ENCODE measurements at places on chromosomes 6 and 20.

DNA sequence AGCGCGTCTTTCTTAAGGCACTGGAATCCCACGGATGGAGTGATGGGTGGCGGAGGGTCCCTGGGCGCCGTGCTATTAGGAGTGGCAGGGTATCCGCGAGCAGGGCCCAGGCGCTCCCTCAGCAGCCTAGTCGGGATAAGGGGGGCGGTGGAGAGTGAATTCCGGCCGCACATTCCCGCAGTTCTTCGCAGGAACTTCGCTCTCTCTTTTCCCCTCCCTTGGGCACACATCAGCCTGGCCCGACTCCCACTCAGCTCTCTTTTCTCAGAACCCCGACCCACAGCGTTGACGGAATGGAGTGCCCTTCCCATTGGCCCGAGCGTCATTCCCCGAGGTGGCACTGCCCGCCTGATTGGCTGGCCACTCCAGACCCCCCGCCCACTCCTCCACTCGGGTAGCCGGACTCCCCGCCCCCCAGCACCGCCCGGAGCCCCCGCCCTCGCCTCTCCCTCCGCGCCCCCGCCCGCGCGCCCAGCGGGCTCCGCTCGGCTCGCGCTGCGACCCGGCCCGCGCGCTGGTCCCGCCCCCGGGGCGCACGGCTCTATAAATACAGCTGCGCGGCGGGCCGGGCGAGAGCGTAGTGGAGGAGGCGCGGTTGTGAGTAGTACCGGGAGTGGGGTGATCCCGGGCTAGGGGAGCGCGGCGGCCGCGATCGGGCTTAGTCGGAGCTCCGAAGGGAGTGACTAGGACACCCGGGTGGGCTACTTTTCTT, at the start of gene ID4:
Gene ID4, plus strand, starts transcription at position 572 of the 712 bp plus-strand sequence. CDS start 385 bp downstream, outside the sequence.
- no peak for DNase-seq

DNA sequence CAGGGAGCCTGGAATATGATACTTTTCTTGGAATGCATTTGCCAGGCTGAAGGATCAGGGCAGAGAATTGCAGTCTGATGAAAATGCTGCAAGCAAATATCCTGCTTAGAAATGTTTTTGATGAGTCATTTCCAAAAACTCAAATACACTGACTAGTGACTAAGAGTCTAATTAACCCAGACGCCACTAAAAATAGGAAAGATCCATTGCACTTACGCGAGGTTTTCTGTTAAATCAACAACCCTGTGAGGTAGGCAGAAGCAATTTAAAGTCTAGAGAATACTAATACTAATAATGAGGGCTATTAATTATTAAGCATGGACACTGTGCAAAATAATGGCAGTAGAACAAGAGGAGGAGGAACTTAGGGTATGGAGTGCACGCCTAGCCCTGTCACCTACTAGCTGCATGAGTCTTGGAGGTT, 130.1 kb upstream of the DOK5 start:
- DNase-seq: no peak

DNA sequence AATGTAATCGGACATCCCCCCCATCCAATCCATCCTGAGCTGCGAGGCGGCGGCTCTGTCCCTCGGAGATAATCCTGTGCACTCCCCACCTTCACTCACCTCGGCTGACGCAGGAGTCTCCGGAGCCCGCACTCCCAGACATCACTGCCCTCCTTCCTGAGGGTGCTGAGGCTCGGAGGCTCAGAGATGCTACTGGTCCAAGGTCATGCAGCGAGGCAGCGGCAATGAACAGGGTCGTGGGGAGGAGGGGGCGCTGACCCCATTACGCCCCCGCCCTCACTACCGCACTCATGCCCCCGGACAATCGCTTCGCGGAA, 485 bp downstream of the ADISSP start:
- no peak for DNase-seq

- no peak for DNase-seq
These were observed 16.5 kb upstream of the TINAG start for GRCh38 chr6:54291738-54292137.

DNA sequence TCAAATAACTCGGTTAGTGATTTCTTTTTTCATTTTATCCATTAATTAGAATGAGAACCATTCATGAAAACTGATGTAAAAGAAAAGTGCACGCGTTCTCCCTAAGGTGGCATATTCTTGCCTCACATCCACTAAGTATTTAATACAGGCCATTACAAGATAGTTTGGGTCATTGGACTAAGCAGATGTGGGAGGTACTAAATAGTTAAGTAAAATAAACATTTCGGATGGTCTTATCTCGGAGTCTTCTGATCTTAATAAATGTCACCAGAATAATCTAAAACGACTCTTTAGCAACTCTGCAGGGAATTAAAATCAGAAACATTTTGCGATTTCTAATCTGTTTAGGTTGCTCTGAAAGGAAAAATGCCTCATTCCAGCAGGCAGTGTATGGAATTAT, 78.7 kb downstream of the RFX6 start:
- no peak for DNase-seq

- DNase-seq: no peak
These were observed 558 bp downstream of the LINC00237 start for GRCh38 chr20:21105429-21106170.

DNA sequence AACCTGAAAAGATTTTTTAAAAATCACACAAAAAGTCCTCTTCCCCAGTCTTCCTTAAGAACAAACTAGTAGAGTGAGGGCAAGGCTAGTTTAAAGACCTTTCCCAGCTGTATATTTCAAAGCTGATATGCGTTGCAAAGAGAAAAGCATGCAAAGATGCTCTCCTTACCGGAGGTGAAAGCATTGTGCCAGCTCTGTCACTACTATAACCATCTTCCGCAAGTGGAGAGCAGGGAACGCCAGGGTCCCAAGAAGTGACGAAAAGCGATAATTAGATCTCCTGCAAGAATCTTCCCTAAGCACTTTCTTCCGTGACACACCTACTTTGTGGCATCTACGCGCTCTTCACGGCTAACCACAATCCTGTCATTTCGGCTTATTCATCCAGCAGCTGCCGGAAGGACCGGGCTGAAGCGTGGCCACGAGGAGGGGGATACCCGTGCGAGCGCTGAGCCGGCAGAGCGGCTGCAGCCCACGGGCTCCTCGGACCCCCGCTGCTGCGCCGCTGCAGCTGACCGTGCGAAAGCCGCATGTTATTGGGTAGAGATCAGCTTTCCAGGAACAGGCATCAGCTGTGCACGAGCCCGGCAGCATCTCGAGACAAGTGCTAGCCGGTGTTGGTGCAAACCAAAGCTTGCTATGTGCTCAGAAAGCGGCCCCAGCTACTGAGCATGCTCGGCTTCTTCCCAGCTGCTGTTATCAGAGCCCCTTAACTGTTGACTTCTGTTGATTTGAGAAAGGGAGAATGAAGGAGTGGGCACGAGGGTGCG, 57.2 kb upstream of the ARHGAP18 start:
- DNase-seq: peak; percentile 29

DNA sequence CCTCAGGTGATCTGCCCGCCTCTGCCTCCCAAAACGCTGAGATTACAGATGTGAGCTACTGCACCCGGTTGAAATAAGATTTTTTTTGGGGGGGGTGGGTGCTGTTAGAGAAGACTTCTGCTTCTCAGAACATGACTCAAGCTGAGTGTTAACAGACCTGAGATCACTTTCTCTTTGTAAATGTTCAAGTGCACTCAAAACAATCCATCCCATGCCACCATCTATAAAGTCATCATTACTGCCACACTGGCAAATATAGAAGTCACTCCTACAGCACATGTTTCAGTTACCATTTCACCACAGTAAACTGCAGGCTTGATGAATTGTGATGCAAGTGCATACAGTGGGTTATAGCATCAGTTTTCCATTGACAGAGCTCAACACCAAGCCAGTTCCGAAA, 9.0 kb downstream of the VPS16 start:
- DNase-seq: no peak

GRCh38 chr6:18004256-18004985, 17.0 kb upstream of the KIF13A start:
- no peak for DNase-seq

DNA sequence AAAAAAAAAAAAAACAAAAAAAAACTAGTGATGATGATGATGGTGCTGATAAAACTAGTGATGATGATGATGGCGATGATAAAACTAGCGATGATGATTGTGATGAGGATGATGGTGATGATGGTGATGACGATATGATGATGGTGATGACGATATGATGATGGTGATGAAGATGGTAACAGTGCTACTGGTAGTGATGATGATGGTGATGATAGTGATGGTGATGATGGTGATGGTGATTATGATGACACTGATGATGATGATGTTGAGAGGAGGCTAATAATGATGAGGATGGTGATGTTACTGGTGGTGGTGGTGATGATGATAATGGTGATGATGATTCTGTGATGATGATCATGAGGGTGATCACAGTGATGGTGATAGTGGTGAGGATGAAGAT, 345.5 kb upstream of the CDH4 start:
- no peak for DNase-seq
